ENCODE measurements at places on chromosomes 3 and 15.

DNA sequence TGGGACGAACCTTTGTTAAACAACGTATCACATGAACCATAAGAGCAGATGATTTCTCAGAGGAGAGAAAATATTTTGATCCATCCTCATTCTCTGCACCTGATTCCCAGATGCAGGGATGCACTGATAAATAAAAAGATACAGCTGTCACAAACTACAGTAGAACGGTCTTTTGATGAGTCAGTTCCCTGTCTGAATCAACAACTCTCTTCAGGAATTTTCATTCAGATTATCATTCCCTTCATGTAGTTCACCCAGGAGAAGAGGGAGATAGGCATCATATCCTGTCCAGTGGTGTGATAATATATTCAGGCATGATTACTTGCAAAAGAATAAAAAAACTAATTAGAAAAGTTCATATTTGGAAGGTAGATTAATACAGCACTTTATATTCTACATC lies 521.5 kb downstream of the PYDC2 start:
- no peak for DNase-seq

- DNase-seq = no peak
Measured at GRCh38 chr15:79008659-79009058, 63.8 kb upstream of the CTSH start.

GRCh38 chr15:78454992-78455391 lies 17.0 kb downstream of the IREB2 start:
- no peak for DNase-seq

DNA sequence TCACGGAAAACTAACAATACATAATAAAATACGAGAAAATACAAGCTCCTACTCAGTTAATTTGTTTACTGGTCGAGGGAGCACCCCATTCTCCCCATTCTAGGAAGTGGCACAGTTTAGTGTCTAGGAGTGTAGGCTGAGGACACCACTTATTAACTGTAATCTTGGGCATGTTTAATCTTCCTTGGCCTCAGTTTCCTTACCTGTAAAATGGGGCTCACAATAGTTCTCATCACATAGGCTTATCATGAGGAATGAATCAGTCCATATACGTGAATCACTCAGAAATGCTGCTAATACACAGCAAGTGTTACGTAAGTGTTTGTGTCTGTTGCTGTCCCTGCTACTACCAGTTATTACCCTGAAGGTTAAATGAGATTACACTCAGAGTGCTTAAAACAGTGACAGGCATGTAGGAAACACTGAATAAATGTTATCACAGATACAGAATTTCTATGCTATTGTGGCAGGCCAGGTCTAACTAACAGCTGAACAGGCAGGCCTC lies 210.2 kb downstream of the OSBPL10 start:
- DNase-seq = peak; percentile 37

DNA sequence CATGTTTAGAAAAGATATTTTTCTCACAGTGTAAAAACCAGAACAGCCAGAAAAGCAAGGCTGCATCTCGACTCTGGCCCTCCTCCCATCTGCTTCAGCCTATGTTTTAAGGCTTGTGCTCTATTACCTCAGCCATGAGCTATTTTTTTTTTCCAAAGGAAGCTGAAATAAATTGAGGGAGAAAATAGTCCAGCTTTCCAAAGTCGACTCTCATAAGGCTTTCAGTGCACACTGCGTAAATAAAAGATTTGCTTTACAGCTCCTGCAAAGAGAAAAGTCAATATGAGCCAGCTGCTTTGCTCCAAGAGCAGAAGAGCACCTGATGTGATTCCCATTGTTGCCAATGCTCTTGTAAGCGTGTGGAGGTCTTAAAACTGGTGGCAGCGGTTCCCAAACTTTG lies 26.7 kb downstream of the SCG3 start:
- no peak for DNase-seq

DNA sequence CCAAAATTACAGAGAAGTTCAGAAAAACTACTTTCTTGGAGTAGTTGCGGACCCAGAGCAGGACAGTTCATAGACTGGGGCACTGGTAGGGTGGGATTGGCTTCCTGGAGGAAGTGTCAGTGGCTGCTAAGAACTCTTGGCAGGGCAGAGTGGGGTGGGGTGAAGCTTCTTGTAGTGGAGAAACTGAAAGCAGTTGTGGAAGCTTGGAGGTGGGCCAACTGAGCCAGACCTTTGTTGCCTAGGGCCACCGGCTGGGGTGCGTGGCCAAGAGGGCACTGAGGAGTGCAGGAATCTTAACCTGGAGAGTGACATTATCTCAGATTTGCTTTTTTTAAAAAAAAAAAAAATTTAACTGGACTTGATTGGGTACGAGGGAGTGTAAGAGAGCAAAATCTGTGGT lies 3.1 kb downstream of the KAT2B start:
- DNase-seq = peak; percentile 64

GRCh38 chr15:92907896-92908712 lies 8.0 kb downstream of the CHD2 start:
- peak; percentile 91 for DNase-seq

DNA sequence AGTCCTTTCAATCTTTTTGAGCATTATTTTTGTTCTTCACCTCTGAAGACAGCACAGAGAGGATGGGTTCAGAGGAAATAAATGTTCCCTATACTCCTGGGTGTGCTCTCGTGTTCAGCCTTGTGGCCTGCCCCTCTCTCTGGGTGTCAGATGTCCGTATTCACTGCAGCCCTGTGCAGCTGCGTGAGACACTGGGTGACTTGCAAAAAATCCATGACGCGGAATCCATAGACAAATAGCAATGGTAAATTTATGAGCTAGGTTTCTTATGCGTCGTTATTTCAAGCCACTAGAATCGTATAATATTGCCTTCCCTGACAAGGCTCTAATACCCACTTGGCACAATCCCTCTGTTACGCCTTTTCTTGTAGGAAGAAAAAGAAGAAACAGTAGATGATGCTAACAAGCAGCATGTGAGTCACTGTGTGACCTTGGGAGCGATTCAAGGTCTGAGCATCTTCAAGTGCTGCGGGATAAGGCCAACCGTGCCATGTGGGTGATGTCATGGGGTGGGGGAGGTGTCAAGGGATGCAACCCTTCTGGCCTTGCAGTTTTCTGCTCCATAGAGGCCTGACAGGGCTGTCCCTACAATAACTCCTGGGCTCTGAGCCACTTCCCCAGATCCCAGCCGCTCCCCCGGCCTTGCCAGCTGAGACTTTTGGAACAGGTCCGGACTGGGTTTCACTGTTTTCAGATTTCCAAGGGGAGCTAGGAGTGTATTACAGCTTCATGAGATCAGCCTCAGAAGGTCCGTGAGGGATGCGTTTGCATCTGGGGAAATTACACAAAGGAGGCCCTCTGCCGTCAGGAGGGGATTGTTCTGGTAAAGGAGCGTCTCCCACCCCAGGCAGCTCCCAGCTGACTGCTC lies 47.6 kb upstream of the POMGNT2 start:
- DNase-seq = peak; percentile 39

DNA sequence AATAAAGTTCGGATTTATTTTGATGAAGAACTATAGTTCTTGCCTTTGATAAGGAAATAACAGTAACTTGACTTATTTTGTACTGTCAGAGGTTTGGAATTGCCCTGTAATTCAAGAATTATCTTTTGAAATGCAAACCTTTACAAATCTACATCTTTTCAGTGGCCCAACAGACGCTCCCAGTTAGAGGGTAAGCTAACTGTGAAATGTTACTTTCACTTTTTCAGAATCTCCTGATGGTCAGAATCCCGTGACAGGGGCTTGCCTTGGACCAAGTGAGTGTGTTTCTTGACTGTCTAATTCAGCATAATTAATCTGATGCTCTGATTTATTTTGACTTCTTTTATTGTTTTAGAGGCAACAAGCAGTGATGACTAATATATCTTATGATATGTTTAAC lies 262.5 kb downstream of the PLOD2 start:
- DNase-seq = peak; percentile 17

- no peak for DNase-seq
Measured at GRCh38 chr3:180116203-180116602, 79.5 kb upstream of the PEX5L start.

- DNase-seq = no peak
Measured at GRCh38 chr15:40845036-40845435, 1.2 kb downstream of the SPINT1 start.

DNA sequence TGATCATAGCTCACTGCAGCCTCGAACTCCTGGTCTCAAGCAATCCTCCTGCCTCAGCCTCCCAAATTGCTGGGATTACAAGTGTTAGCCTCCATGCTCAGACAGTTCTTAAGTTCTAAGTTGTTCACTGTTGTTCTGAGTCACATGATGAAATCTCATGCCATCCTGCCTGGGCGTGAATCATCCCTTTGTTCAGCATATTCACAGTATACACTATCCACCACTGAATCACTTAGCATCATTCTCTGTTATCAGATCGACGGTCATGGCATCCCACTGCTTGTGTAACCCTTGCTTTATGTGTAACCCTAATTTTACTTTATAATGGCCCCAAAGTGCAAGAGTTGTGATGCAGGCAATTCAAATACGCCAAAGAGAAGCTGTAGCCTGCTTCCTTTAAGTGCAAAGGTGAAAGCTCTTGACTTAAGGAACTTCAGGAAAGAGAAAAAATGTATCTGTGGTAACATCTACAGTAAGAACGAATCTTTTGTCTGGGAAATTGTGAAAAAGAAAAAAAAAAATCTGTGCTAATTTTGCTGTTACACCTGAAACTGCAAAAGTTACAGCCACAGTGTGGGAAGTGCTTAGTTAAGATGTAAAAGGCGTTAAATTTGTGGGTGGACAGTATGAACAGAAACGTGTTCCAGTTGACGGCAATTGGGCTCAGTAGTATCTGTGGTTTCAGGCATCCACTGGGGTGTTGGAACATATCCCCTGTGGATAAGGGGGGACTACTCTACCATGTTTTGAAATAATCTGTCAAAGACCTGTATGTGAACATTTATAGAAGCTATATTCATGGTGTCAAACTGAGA lies 80.6 kb downstream of the PCOLCE2 start:
- DNase-seq = peak; percentile 72

DNA sequence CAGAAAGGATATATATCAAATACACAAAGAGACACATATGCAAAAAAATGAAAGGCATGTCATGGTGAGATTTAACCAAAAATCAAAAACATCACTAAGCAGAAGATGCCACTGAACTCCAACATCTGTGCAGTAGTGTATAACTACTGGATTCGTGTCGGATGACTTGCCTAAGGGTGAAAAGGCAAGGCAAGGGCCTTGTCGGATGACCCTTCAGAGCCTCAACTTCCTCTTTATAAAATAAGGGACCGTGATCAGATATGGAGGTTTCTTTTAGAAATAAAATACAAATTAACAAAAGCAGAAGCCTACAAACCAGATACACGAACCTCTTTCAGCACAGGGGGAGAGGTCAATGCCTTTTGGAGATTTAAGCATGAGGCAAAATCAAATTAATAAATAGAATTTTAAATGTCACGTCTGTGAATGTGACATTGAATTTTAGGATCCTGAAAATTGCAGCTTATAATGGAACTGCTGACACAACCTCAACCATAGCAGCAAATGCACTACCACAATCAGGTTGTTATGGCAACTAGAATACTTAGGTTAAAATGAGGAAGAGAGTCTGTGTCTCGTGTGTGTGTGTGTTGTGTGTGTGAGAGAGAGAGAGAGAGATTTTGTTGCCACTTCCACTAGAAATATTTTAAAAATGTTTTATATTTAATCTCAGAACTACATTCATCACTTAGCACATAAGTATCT lies 8.3 kb upstream of the CHRM5 start:
- no peak for DNase-seq

GRCh38 chr15:90756916-90757315 lies 39.8 kb downstream of the BLM start:
- no peak for DNase-seq

DNA sequence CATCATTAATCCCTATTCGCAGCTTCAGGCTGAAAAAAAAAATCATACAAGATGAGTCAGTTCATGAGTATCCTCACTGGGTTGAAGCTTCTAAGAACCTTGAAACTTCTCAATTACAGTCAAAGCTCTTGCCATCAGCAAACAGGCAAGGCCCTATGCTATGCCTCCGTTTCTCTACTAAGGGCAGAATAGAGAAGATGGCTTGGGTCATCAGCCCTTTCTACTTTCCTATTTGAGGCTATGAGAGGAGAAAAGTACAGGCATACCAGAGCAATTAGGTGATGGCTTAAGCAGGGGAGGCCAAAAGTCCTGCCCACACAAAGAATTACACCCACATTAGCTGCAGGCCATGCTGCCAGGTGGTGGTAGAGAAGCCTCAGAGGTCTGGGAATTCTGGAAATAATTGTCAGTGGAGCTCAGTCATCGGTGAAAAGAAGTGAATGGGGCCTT lies 89.0 kb downstream of the MRPL46 start:
- no peak for DNase-seq

DNA sequence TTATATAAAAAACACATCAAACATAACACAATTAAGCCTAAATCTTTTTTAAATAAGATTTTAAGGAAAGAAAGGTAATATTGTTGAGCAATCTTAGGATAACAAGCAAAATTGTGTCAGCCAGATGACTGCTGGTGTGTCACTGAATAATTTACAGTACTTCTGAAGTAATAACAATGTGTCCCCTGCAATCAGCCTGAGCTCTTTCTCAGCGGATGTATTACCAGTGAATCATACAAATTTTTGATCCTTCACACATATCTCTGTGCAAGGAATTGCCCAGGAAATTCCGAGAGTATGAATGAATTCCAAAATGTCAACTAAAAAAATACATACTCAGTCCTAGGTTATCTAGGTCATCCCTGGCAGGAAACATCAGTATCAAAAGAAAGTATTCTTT lies 76.6 kb upstream of the PTX3 start:
- peak; percentile 59 for DNase-seq

- DNase-seq = no peak
Measured at GRCh38 chr3:82587174-82587573, 825.7 kb upstream of the GBE1 start.

DNA sequence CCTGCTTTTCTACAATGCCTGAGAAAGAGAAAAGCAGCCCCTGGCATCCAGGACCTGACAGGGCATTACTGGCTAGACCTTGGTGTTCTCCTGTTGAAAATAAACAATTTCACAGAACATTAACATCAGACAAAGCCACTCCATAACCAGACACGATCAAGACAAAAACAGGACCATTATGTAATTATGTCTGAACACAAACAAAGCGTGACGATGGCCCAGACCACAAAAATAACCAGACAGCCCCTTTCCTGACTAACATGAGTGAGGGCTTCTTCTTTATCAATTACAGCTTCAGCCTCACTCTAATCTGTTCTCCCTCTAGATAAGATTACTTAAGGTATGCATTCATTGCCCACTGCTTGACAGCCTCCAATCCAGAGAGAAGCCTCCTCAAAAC lies 172.7 kb upstream of the LMCD1 start:
- no peak for DNase-seq

DNA sequence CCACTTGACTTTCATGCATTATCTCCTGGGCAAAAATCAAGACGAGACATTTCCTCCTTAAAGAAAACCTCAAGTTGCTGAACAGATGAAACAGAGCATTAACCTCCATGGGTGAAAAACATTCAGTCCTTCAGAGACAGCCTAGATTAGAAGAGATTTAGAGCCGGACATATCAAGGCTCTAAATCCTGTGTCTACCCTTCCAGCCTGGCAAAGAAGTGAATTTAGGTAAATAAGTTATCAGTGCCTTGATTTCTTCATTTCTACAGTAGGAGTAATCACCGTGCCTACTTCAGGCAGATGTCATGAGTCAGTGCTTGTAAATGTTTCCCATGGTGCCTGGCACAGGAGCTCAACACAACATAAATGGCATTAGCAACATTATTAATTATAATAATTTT lies 159.3 kb upstream of the PRICKLE2 start:
- DNase-seq = no peak

- no peak for DNase-seq
Measured at GRCh38 chr3:46670000-46670890, 23.2 kb downstream of the ALS2CL start.

GRCh38 chr3:24299246-24299805 lies 195.3 kb downstream of the THRB start:
- DNase-seq = no peak
